ENCODE measurements at places on chromosomes 3 and 15.

DNA sequence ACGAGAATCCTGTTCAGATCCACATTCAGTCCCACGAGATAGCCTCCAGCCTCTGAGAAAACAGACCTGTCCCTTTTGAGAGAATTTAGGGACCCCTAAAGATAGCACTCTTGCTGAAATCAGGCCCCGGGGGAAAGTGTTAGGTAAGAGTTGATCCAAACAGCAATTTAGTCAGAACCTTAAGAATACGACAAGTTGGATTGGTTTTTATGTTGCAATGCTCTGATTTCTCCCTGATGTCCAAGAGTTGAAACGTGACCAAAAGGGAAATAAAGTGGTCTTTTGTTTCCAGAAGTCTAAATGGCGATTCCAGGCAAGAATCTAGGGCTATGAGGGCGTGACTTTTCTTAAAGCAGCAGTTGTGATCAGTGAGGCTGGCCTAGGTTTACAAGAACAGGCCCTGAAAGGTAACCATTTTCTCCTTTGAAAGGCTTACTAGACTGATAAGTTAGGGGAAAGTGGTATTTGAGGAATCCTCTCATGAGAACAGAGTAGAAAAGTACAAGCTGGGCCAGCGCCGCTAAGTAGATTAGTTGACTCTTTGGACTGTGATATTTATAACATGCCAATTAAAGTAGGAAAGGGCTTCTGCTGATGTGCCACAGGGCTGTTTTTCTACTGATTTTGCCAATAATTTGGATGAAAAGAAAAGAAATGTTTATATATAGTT lies 4.9 kb downstream of the MAN2A2 start:
- DNase-seq, result no peak

GRCh38 chr15:73572296-73572695 lies 60.9 kb downstream of the NPTN start:
- no peak for DNase-seq

DNA sequence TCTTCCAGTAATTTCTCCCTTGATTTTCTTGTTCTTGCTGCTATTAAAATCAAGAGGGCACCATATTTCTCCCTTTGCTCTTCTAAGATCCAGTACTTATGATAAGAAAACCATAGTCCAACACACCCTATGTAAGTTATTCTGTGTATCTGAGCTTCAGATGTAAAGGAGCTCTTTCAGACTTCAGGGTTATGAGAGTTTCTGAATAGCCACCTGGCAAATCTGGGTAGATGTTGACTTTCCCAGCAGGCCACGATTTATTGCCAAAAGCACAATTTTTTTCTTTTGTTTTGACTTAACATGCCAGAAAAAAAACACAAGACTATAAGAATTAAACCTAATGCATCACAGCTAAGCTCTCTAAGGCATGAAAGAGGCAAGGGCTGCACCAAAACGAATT lies 1045.0 kb downstream of the FHIT start:
- DNase-seq, result no peak

DNA sequence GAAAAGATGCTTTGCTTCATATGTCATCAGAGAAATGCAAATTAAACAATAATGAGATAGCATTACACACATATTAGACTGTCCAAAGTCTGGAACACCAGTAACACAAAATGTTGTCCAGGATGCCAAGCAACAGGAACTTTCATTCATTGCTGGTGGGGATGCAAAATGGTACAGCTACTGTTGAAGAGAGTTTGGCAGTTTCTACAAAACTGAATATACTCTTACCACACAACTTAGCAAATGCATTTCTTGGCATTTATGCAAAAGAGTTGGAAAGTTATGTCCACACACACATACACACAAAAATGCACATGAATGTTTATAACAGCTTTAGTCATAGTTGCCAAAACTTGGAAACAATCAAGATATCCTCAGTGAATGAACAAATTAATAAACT lies 195.2 kb upstream of the MME start:
- no peak for DNase-seq

DNA sequence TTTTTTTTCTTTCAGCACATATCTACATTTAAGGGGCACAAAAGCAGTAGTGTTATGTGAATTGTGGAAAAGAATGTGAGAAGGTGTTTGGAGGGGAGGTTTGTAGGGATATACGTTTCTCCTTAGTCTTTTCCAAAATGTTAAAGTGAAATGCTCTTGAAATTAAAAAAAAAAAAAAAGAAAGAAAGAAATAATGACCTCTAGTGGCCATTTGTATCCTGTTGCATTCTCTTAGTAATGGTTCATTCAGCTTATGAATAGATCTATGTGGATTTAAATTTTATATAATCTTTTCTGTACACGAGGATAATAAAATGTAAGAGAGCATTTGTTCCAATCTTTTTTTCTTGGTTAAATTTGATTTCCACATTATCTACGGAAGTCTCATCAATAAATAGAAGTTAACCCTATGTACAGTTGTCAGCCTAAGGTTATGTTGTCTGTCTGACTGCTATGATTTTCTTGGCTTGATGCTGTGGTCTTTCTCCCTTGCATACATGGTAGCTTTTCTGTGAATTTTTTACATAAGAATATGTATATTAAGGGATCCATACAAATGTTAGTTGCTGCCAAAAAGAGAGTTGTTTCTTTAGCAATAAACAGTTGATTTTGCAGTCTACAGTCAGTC lies 1.7 kb downstream of the P2RY13 start:
- DNase-seq, result no peak

DNA sequence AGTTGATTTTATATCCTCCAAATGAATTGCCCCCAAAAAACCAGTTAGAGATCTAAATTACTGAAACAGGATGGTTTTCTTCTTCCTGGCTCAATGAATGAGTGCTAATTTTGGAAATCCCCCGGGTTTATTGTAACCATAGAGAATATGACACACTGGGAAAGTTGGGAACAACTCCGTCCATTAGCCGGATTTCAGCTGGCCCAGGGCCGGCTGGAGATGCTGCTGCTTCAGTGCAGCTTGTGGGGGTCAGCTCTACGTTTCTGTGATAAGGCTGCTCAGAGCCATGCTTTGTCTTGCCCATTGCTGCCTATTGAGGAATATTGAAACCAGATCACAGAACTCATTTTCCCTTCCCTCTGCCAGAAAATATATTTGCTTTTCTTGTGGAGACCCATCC lies 20.3 kb downstream of the GYG1 start:
- DNase-seq, result no peak

DNA sequence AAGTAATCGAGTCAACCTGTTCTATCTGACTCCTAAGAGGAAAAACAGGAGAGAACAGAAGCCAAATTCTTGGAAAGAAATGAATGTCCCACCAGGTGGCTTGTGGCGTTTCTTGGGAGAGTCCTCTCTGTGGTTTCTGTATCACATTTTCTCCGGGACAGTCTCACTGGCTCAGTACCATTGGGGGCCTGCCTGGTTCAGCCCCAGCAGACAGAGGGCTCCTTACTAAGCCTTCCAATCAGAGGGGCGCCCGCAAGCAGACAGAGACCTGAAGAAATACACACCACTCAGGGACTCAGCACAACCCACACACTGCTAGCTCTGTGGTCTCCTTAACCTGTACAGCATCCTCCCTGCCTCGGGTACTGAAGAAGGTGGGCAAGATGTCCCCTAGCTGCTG lies 302.1 kb downstream of the TLE3 start:
- DNase-seq, result no peak

DNA sequence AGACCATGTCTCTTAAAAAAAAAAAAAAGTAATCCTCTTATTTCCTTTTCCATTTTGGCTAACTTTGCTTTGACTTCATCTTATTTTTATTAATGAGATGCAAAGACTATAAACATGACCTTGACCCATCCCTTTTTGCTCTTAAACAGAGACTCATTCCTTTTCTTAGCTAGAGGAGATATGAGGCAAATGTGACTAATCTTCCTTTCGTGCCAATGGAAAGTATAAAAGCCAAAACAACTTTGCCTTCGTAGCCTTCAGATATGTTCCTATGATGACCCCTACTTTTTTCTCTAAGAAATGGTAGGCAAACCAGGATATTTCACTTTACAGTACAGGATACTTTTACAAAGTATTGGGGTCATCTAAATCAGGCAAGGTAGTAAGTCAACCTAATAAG lies 36.9 kb upstream of the GOLGB1 start:
- DNase-seq, result no peak
